Thoracic aorta (tissue), 2 donors: ENCODE measurements at places on chromosomes 7 and 10. TPM values are rescaled to one million over a fixed set of nuclear protein-coding genes. Genes with fewer than 3 reads are reported as not detected.

DNA sequence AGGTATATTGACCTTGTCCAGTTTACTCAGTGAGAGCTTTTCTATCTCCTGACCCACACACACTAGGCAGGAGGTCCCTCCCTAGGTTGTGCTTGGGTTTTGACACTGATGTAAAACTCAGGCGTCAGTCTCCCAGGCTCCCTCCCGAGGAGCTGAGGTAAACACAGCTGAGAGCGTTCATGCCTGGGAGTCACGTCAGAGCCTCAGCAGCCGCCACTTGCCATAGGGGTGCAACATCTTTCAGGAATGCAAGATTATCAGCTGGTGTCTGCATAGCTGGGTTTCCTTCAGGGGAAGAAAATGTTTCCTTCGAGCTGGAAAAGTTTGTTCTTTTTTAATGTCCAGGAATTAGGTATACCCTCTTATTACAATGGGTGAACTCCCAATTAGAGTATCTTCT is 70.6 kb downstream of the FGFR2 start:
- no peak for DNase-seq
- no peaks in the 10 kb centered on the region for H3K27me3 ChIP-seq
- H3K36me3 ChIP-seq: no peaks in the 10 kb centered on the region
- no peak overlapping the region for H3K4me3 ChIP-seq
- no peak overlapping the region for H3K27ac ChIP-seq

- no peak overlapping the region for H3K27ac ChIP-seq
- H3K4me1 ChIP-seq: no peaks in the 10 kb centered on the region
- no peak for DNase-seq
- no peak overlapping the region for H3K4me3 ChIP-seq
These were observed 79.5 kb downstream of the CACNA2D1 start for GRCh38 chr7:82364048-82364447.

DNA sequence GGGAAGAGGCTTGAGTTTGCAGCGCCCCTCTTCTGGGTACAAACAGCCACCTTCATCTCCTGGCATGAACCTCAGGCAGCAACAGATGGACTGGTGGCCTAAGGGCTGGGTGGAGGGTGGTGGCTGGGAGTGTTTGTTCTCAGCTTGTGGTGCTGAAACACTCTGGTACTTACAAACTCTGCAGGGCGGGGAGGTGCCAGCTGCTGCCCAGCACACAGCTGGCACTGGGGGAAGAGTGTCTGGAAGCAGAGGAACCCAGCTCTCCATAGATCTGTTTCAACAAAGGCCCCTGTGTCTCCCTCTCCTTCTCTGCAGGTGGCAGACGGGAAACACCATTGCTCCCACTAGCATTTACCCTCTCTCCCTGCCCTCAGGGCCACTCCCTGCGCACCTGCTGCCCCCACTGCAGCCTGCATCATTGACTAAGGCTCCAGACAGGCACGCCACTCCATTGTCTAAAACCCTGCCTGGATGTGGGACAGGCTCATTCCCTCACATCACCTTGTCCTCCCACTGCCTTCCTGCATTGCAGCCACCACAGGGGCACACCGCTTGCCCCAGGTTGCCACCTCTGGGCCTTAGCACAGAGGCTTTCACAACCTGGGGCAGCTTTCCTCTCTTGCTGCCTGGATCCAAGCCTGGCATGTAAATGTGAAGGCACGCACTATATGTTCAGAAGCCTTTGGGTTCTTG is 6.5 kb downstream of the ARHGAP22 start:
- no peaks in the 10 kb centered on the region for H3K36me3 ChIP-seq
- no peak overlapping the region for H3K27ac ChIP-seq
- no peaks in the 10 kb centered on the region for H3K27me3 ChIP-seq

- H3K4me3 ChIP-seq: no peak overlapping the region
- no peak for DNase-seq
- H3K4me1 ChIP-seq: peaks cover 50% of the 10 kb centered on the region
- no peaks in the 10 kb centered on the region for H3K36me3 ChIP-seq
- H3K27ac ChIP-seq: peak overlapping the region; percentile 42
These were observed 123.0 kb upstream of the JCAD start for GRCh38 chr10:30182191-30183054.

DNA sequence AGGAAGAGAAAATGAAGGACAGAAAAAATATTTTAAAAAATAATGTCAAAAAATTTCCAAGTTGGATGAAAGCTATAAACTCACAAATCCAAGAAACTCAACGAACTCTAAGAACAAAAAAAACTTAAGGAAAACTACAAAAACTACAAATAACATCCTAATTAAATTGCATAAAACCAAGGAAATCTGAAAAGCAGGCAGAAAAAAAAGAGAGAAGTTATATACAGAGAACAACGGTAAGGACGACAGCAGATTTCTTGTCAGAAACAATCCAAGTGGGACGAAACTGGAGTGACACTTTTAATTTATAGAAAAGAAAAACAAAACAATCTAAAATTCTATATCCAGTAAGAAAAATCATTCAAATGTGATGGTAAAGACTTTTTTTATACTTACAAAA is 122.2 kb upstream of the LYZL1 start:
- no peak overlapping the region for H3K4me3 ChIP-seq
- no peaks in the 10 kb centered on the region for H3K4me1 ChIP-seq
- H3K27me3 ChIP-seq: no peaks in the 10 kb centered on the region
- H3K27ac ChIP-seq: no peak overlapping the region
- H3K36me3 ChIP-seq: no peaks in the 10 kb centered on the region

- no peak overlapping the region for H3K27ac ChIP-seq
- H3K36me3 ChIP-seq: no peaks in the 10 kb centered on the region
- H3K4me1 ChIP-seq: peaks cover 10% of the 10 kb centered on the region
These were observed 30.6 kb upstream of the GDI2 start for GRCh38 chr10:5843686-5844344.

DNA sequence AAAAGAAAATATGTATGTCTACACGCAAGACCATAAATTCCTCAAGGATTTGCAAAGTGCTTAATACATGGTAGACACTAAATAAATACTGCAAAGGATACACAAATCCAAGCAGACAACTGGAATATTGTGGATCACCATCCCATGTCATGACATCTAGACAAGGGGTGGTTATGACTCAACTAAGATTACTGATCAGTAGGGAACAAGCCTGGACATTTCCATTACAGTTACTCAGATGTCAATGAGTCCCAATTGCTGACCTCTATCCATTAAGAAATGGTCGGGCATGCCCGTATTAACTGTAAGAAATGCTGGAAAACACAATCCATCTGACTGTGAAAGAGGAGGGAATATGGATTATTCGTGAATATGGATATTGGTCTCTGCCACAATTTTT is 27.6 kb upstream of the RUFY2 start:
- no peak overlapping the region for H3K27ac ChIP-seq
- H3K27me3 ChIP-seq: no peaks in the 10 kb centered on the region
- DNase-seq: no peak
- no peaks in the 10 kb centered on the region for H3K36me3 ChIP-seq

DNA sequence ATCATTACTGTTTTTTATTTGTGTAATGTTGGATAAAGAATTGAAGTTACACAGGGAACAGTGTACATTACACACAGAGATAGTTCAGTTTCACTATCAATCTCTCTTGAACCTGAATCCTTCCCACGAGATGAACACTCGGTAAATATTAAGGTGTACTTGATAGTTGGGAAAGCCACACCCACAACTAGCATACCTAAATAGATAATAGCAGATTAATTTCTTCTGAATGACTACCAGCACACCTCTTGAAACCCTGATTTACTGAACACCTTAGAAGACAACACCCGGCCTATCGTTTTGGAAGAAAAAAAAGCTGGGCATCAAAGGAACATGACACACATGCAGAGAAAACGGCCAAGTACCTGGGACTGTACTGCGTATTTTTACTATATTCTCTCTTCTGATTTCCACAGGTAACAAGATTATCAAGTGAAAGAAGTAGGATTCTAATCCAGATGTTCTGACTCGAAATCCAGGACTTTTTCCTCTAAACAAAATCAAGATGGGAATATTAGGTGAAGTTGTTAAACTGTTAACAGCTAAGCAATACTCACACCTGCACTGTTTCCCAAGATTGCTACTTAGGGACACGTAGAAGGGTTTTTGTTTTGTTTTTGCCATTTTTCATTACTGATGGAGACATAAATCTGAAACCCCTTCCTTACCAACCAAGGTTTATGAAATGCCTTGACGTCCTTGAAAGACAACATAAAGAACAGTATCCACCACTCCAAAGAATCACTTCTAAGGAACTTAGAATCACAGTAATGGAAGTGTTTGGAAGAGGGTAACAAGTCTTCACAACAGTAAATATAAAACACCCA is 1.0 kb downstream of the CCDC186 start:
- no peaks in the 10 kb centered on the region for H3K27me3 ChIP-seq
- no peaks in the 10 kb centered on the region for H3K36me3 ChIP-seq
- H3K4me3 ChIP-seq: peak overlapping the region; percentile 100
- DNase-seq: no peak
- peaks cover 13% of the 10 kb centered on the region for H3K4me1 ChIP-seq

DNA sequence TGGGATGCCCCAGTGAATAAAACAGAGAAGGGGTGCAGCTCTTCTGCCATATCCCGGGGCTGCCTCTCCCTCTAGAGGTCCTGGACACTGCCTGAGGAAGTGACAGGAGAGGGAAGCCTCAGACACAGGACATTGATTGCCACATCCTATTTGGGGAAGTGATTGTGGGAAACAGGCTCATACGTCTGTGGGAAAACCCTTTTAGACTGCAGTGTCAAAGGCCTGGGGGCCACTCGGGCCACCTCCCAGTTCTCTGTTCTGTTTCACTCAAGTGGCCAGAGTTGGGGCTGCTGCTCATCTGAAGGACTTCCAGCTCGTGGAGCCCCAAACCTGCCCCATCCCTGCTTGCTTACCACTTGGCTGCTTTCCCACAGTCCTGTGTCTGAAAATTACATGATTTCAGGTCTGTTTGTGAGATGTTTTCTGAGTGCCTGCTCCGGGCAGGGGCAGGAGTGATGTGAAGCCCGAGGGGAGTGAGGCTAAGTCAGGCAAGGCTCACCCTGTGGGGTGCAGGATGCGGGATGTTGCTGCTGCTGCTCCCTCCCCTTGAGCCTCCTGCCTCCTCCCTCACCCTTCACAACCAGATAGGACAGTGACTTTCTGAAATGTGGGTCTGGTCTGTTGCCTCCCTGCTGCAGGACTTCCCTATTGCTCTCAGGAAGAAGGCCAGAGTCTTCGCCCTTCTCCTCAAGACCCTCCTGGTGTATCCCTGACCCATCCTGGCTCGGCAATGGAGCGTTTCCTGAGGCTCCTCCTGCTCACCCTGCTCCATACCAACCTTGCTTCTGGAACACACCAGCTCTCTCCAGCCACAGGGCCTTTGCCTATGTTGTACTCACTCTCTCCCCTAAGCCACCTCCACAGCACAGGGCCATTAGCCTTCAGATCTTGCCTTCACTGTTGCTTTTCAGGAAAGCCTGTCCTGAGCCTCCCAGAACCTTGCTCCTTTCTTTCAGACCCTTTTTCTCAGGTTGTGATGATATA is 58.4 kb downstream of the NEURL1 start:
- no peak for DNase-seq
- H3K36me3 ChIP-seq: no peaks in the 10 kb centered on the region
- no peak overlapping the region for H3K4me3 ChIP-seq
- peaks cover 13% of the 10 kb centered on the region for H3K4me1 ChIP-seq
- no peaks in the 10 kb centered on the region for H3K27me3 ChIP-seq

- no peaks in the 10 kb centered on the region for H3K27me3 ChIP-seq
- no peak overlapping the region for H3K4me3 ChIP-seq
- H3K36me3 ChIP-seq: no peaks in the 10 kb centered on the region
- H3K27ac ChIP-seq: no peak overlapping the region
These were observed 139.2 kb downstream of the USP6NL start for GRCh38 chr10:11472158-11472753.

- DNase-seq: no peak
- no peak overlapping the region for H3K4me3 ChIP-seq
- no peaks in the 10 kb centered on the region for H3K36me3 ChIP-seq
- H3K27ac ChIP-seq: no peak overlapping the region
- peaks cover 3% of the 10 kb centered on the region for H3K4me1 ChIP-seq
These were observed 88.8 kb downstream of the TFEC start for GRCh38 chr7:115941703-115942268.

- no peak overlapping the region for H3K27ac ChIP-seq
- no peaks in the 10 kb centered on the region for H3K36me3 ChIP-seq
- no peaks in the 10 kb centered on the region for H3K27me3 ChIP-seq
- no peak overlapping the region for H3K4me3 ChIP-seq
- no peak for DNase-seq
These were observed 93.5 kb downstream of the ADARB2 start for GRCh38 chr10:1643908-1644179.

GRCh38 chr10:3248526-3249306 is 76.1 kb upstream of the PITRM1 start:
- H3K4me1 ChIP-seq: peaks cover 17% of the 10 kb centered on the region
- DNase-seq: no peak
- H3K27me3 ChIP-seq: no peaks in the 10 kb centered on the region
- H3K27ac ChIP-seq: peak overlapping the region; percentile 91

DNA sequence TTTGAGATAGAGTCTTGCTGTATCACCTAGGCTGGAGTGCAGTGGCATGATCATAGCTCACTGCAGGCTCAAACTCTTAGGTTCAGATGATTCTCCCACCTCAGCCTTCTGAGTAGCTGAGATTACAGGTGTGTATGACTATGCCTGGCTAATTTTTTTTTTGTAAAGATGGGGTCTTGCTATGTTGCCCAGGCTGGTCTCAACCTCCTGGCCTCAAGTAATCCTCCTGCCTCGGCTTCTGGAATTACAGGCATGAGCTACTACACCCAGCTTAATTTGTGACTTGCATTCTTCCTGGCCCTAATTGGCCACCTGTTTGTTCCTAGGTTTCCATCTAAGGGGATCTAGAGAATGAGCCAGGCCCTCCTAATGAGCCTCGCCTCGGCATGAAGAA is 9.3 kb downstream of the ARHGAP22 start:
- no peak overlapping the region for H3K27ac ChIP-seq
- H3K27me3 ChIP-seq: no peaks in the 10 kb centered on the region
- no peak for DNase-seq
- no peak overlapping the region for H3K4me3 ChIP-seq
- H3K36me3 ChIP-seq: no peaks in the 10 kb centered on the region

DNA sequence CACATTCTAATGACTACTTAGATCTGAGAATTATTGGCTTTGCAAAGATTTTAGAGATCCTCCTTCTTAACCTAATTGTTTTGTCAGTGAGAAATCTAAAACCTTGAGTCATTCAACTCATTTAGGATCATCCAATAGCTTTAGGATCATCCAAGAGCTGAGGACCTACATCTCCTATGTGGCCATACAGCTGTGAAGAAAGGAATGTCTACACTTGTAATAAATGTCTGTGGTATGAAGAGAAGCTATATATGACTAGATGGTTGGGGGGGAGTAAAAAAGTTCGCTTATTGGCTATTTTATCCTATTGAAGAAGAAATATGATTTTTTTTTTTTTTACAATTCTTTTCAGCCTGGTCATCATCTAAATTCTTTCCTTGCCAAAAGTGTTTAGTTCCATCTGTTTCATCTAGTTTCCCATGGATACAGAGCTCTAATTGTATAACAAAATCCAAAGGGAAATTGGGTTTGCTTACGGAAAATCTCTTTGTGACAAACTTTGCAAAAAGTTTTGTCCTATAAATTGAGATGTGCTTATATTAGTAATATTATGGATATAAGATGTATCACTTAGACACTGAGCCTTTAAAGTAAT is 196.7 kb downstream of the PRKG1 start:
- H3K4me3 ChIP-seq: no peak overlapping the region
- DNase-seq: no peak
- no peaks in the 10 kb centered on the region for H3K27me3 ChIP-seq
- H3K4me1 ChIP-seq: peaks cover 41% of the 10 kb centered on the region

Gene PROSER2
- total RNA-seq: 9.5 TPM

Gene PRR15
- 2.5 TPM for total RNA-seq

Gene NEURL1
- not detected for total RNA-seq

Gene PARG
- total RNA-seq: 24.0 TPM

Gene DPP6
- not detected for total RNA-seq
